ENCODE measurements at places on chromosomes 16 and 17. TPM values are rescaled to one million over a fixed set of nuclear protein-coding genes. Genes with fewer than 3 reads are reported as not detected.

The SNAI3 gene
- total RNA-seq: not detected

The MYCBPAP gene
- 0.46 TPM for total RNA-seq

GRCh38 chr17:14298947-14299279 is 2.0 kb upstream of the HS3ST3B1 start:
- DNase-seq: no peak

- DNase-seq: peak; percentile 64
These were observed 138.0 kb upstream of the WSB1 start for GRCh38 chr17:27155866-27156265.

DNA sequence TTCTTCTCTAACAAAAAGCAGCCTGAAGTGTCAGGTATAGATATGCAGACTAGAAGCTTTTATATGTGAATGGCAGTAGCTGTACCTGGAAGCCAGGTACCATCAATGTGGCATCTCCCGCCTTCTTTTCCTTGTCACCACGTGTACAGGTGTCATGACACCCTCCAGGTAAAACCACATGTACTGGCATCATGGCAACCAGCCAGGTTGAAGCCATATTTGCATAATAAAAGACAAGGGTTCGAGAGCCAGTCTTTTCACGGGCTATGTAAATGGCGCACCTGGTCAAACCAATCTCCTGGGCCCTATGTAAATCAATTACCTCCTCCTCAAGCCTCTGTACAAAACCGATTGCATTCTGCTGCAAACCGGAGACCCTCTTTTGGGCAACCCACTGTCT is 541.3 kb downstream of the CDH11 start:
- no peak for DNase-seq

GRCh38 chr17:46817151-46817900 is 1.2 kb downstream of the WNT3 start:
- DNase-seq: no peak

GRCh38 chr17:43591779-43592562 is 45.8 kb upstream of the ETV4 start:
- DNase-seq: no peak

GRCh38 chr16:1688807-1689560 is 10.9 kb downstream of the JPT2 start:
- DNase-seq: no peak

- DNase-seq: no peak
These were observed 20.9 kb upstream of the RBBP6 start for GRCh38 chr16:24518498-24518897.
